NCI-H446 (cell line): ENCODE measurements at places on chromosomes 16 and 17.

GRCh38 chr16:46839986-46840443 is 9.0 kb upstream of the C16orf87 start:
- no peak for DNase-seq

- DNase-seq = no peak
Observed at GRCh38 chr16:86471896-86472295, 38.4 kb upstream of the FOXF1 start.

DNA sequence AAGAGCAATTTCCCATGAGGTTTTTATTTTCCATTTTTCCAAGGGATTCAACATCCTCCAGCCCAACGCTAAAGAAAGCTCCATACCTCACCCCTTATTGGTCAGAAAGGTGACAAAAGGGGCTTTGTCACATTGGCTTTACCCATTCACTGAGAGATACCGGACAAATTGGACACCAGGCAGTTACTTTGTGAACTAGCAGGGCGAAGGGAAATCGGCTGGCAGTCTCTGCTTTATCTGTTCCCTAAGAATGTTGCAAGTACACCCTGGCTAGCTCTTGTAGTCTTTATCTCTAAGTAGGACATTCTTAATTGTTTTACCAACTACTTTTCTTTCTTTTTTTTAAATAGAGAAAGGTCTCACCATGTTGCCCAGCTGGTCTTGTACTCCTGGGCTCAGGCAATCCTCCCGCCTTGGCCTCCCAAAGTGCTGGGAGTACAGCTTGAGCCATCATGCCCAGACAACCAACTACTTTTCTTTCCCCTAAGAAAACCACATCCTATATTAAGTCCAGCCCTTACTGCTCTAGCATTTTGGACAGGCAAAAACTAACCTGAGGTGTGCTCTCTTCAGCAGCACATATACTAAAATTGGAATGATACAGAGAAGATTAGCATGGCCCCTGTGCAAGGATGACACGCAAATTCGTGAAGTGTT is 16.8 kb downstream of the PRPSAP1 start:
- no peak for DNase-seq

GRCh38 chr16:19119564-19119963 is 5.8 kb downstream of the ITPRIPL2 start:
- no peak for DNase-seq

GRCh38 chr16:8380311-8380710 is 210.0 kb downstream of the TMEM114 start:
- DNase-seq = no peak

- no peak for DNase-seq
Observed at GRCh38 chr16:47196457-47196856, 52.7 kb upstream of the NETO2 start.

GRCh38 chr16:64172652-64173051 is 949.2 kb downstream of the CDH11 start:
- no peak for DNase-seq

- no peak for DNase-seq
Observed at GRCh38 chr16:54631782-54632181, 298.9 kb upstream of the IRX5 start.

DNA sequence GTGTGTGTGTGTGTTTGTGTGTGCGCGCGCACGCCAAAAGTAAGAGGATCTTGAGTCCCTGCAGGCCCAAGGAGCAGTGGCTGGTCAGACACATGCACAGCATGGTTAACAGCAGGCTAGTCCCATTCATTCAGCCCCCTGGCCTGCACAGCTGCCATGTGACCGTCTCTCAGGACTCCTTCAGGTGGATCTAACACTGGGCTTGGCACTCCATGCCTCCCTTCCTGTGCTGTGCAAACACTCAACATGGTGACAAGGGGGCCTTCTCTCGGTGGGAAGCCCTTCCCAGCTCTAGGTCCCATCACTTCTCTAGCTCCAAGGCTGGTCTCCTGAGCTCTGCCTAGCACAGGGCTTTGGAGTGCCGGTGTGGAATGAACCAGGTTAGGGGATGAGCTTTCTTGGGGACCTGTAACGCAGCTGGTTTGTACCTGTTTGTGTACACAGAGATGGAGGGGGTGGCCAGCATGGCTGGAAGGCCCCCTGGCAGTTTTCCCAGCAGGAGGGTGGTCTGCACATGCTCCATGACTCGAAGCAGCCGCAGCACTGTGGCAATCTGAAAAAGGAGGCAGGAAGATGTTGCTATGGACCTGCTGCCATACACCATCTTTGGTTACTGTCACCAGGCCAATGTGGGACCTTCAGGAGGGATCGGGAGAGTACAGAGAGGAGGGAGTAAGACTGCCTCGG is 69.4 kb upstream of the GCSH start:
- no peak for DNase-seq

GRCh38 chr17:56319531-56319930 is 166.3 kb downstream of the ANKFN1 start:
- no peak for DNase-seq

GRCh38 chr17:49964769-49965523 is 4.0 kb upstream of the DLX4 start:
- no peak for DNase-seq

DNA sequence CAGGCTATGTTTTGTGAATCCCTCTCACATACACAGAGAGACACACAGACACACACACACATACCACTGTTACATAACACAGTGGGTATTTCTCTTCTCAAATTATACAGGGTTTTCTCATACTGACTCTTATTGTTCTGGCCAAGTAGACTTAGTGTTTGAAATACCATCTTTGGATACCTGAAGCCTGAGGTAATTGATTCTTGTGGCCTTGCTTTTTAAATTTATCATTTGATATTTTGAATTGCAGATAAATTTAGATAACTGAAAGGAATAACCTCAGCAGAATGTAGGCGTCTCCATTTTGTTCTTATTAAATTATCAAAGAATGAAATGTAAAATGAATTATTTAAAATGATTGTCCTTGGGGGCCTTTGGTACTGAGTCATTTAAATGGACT is 223.8 kb downstream of the LGALS9B start:
- DNase-seq = no peak

DNA sequence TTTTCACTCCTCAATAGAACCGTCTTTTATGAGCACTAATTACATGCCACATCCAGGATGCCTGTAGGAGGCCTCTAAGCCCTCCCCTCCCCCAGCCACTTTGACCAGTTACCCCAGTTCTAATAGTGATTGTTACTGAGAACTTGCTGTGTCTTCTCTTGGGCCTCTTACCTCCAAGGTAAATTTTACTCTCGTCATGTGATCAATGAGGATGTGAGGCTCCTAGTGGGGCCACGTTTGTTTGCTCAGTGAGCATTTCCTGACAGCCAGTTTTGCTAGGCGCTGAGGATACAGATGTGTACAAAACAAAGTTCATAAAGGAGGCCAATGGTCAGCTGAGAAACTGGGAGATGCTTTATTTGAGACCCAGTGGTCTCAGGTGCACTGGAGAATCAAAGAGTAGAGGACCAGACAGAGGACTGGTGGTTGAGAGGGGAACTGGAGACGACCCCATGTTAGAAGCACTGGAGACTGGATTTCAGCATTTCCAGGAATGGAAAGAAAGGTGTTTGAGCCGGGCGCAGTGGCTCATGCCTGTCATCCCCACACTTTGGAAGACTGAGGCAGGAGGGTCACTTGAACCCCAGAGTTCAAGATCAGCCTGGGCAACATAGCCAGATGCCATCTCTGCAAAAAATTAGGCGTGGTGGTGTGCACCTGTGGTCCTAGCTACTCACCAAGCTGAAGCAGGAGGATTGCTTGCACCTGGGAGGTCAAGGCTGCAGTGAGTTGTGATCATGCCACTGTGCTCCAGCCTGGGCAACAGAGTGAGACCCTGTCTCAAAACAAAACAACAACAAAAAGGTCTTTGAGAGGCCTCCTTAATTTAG is 2.6 kb downstream of the ATP2C2 start:
- no peak for DNase-seq

GRCh38 chr16:2955779-2956578 is 8.1 kb upstream of the KREMEN2 start:
- no peak for DNase-seq

DNA sequence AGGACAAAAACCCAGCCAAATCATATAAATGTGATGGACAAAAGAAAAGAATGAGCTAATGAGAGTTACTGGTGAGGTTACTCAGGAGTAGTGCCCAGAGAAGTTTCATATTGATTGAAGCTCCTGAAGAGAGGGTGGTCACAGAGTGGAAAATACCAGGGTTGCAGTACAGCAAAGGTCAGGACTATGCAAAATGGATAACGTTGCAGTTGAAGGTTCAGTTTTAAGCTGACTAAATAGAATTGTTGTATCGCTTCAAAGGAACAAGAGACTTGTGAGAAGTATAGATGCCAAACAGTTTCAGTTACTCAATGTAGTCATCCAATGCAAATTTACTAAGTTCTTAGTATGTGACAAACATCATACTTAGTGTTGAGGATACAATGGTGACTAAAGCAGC is 47.1 kb downstream of the ABCA8 start:
- DNase-seq = no peak

DNA sequence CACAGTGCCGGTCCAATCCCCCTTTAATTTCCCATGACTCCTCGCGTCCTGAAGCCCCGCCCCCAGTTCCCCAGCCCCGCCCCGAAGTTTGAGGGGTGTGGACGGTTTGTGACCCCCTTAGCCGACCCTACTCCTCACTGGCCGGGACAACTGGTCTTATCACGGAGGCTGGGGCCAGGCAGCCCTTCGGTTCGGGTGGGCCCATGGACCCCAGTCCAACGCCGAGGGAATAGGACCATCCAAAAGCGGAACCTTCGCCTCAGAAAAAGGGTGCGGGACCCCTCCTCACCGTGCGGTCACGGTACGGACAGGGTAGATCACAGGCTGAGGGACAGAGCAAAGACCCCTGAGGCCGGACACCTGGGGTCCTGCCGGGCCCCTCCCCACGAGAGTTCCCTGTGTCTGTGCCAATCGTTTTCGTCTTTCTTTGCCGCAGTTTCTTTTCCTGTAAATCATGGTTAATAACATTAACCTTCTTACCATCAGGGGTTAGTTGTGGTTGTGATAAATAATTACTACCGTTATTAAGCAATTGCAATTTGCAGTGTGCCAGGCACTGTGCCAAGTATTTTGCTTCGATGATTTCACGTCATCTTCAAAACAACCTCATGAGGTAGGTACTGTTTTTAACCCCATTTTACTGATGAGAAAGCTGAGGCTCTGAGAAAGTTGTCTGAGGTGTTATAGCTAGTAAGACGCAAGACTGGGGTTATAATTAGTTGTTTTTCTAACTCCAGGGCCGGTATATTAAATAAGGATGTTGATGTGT is 543 bp downstream of the TMUB2 start:
- peak; percentile 74 for DNase-seq

- DNase-seq = no peak
Observed at GRCh38 chr17:48139944-48140343, 32.4 kb downstream of the SNX11 start.

DNA sequence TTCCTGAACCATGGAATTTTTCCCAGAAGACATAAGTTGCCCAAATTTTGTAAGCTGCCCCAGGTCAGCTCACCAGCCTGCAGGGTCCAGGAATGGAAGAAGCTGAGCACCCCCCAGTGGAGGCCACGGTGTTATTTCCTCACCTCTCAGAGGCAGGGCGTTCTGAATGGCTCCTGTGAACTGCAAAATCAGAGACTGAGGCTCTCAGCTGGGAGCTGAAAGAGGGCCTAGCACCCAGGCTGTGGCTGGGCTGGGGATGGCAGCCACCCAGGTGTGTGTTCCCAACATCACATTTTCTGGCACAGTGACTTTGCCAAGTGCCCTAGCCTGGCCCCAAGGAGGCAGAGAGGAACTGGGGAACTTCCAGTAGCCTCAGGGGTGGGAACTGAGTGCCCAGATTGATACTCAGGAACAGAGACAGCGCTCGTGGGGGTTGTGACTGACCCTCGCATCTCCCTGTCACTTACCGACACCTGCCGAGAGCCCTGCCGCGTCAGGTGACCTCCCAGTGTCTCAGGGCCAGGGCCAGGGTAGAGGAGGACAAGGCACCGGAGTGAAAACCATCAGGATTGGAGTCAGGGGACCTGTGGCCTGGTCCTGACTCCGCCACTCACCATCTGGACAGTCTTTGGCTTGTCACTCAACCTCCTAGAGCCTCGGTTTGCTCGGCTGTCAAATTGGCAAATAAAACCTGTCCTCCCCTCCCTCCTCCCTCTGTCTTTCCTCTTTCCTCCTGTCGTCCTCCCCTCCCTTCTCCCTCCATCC is 11.3 kb downstream of the CACNG4 start:
- DNase-seq = no peak

- no peak for DNase-seq
Observed at GRCh38 chr17:64509179-64509578, 2.4 kb downstream of the CEP95 start.

- DNase-seq = no peak
Observed at GRCh38 chr16:57680842-57681375, 12.8 kb downstream of the ADGRG3 start.

DNA sequence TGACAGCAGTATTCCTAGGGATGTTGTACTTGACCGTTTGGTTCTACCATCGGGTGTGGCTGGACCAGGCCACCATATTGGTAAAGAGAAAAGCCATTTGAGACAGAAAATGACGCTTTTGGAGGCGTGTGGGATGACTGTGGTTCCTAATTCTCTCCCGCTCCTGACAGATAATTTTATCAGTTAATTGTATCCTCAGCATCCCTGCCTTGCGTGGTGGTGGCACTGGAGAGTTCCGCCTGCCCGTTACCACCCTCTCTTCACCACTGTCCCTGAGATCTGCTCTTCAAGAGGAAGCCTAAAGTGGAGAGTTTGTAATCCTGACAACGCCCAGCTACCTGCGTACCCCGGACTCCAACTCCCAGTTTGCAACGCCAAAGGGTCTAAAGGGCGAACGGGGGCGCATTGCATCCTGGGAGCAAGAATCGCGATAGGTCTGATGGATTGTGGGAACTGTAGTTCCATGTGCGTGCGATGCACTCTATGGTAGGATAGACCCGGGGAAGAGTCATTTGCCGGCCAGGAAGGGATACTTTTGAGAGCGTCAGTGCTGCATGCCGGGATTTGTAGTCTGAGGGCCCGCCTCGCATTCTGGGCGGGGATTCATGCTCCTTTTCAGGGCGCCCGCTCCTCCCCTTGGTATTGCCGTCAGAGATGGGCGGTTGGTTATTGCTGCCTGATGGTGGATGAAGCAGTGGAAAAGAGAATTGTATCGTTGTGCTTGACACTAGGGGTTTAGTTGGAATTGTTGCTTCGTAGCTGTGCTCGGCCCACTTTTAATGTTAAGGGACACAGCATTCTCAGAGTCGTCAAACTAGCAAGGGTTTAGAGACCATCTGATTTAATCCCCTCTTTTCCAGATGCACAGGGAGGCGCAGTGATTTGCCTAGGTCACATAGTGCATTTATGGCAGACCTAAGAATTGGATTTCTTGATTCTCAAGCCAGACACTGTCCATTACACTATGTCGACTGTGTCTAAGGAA is 965 bp upstream of the PHF12 start:
- peak; percentile 98 for DNase-seq

- DNase-seq = no peak
Observed at GRCh38 chr17:17778308-17779014, 58.3 kb downstream of the SREBF1 start.

GRCh38 chr17:45243750-45244149 is 18.1 kb downstream of the SPATA32 start:
- no peak for DNase-seq

GRCh38 chr17:42901535-42902229 is 1.1 kb downstream of the G6PC1 start:
- DNase-seq = no peak

DNA sequence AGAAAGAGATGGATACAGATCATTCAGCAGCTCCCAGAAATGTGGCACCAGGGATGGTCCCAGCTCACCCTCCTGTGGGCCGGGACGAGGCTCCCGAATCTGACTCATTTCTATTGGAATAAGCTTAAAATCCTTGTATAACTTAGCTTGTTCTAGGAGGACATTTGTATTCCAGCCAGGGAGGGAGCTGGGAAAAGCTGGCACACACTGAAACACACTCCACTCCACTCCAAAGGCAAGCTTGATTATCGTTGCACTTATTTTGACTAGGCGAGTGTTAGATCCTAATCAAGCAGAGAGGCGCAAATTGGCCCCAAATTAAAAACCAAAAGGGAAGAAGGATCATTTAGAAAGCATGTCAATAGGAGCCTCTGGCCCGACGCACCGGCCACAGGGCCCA is 339.5 kb downstream of the HS3ST4 start:
- no peak for DNase-seq
